ENCODE measurements at places on chromosomes 12 and 14.

DNA sequence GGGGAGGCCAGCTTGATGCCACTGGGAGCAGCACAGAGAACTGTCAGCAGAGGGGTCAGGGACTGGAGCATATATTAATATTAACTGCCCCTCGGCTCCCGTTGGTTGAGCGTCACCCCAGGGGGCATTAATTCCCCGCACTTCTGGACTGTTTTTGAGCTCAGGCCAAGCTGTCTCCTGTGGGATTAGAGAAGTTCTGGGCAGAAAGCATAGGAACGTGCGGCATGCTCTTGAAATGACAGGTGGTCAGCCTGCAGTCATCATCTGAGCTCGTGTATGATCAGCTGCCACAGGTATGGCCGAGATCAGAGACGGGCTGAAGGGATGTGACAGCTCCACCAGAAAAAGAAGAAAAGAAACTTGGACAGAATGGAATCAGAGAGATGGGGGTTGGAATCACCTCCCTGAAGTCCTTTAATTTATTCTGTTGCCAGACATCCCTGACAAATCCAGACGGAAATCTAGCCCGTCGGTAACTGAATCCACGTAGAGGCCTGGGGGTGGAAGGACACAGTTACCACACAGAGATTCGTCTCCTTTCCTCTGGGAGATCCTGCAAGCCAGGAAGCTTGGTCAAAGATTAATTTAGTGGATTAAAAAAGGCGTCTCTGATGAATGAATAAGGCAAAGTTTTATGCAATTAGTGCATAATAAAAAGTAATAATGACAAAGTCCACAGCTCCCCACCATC lies 23.6 kb downstream of the NR1H4 start:
- no peak for DNase-seq

GRCh38 chr12:120481022-120481767 lies 11.6 kb upstream of the SRSF9 start:
- DNase-seq = no peak

GRCh38 chr12:40164034-40164433 lies 58.2 kb upstream of the SLC2A13 start:
- no peak for DNase-seq

- no peak for DNase-seq
Measured at GRCh38 chr14:75697386-75697785, 36.3 kb downstream of the TTLL5 start.

DNA sequence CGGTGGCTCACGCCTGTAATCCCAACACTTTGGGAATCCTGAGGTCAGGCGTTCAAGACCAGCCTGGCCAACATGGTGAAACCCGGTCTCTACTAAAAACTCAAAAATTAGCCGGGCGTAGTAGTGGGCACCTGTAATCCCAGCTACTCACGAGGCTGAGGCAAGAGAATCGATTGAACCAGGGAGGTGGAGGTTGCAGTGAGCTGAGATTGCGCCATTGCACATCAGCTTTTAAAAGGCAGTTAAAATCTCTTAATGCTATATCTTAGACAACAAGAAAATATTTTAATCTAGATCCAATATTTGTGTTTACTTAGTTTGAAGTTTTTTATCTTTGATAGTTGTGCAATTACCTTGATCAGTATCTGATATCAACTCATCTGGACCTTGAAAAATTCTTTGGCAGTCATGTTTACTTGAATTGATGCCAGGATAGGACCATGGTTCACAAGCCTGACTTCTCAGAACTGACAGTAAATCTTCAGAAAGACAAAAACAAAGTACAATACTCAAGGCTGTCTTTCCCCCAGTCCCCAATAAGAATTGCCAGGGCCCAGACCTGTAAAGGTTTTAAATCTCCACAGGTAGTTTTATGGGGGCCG lies 135.0 kb upstream of the AEBP2 start:
- no peak for DNase-seq

GRCh38 chr12:75289753-75290152 lies 40.4 kb downstream of the CAPS2 start:
- no peak for DNase-seq

- DNase-seq = no peak
Measured at GRCh38 chr12:113461666-113462065, 10.0 kb downstream of the LHX5 start.

DNA sequence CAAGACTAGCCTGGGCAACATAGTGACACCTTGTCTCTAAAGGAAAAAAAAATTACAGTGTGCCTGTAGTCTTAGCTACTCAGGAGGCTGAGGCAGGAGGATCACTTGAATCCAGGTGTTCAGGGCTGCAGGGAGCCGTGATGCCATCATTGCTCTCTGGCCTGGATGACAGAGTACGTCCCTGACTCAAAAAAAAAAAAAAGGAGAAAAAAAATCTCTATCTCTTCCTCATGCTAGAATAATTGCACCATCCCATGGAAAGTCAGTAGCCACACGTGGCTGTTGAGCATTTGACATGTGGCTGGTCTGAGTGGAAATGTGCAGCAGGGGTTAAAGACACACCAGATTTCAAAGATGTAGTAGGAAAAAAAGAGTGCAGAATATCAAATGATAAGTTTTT lies 3.8 kb downstream of the RILPL1 start:
- no peak for DNase-seq

- no peak for DNase-seq
Measured at GRCh38 chr14:69246331-69246730, 13.6 kb upstream of the GALNT16 start.

DNA sequence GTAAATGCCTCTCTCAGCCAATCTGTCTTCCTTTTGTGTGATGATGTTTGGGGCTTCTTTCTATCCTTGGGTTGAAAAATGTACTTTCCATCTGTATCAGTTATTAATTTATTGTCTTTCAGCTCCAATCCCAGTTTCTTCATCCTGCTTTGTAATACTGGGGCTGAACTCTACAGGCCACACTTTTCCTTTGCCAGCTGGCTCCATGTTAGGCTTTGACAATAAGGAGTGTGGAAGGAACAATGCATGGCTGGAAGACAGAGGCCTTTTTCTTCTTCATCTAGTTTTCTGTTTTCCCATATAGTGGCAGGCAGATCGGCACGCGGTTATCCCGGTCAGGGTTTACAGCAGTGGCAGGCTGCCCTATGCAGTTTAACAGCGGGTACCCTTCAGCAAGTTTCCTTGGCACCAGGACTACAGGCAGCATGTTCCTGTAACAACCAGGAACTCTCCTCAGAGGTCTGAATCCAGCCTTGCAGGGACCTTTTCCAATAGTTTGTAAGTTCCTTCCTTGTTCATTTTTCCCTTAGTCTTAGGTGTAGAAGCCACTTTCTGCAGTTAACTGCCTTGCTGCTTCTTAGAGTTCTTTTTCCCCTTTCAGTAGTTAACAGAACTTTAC lies 38.5 kb upstream of the CRACR2A start:
- no peak for DNase-seq

- DNase-seq = no peak
Measured at GRCh38 chr14:103250874-103251273, 83.2 kb upstream of the EIF5 start.

DNA sequence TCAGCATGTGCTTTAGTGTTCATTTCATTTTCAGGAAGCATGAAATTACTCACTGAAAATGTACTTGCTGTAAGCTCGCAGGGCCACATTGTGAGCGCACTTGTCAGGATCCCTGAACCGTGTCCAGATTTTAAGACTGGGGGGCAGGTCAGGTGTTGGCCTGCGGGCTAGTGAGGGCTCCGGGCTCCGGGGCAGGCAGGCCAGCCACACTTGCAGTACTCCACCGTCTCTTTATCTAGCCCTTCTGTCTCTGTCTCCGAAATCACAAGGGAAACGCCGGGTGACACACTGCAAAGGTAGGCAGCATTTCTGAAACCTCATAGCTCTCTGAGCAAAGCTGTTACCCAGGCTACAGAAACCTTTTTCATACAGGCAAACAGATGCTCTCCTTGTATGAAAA lies 98.7 kb downstream of the EML1 start:
- DNase-seq = no peak

- no peak for DNase-seq
Measured at GRCh38 chr14:93301821-93302447, 30.9 kb downstream of the BTBD7 start.

GRCh38 chr14:88559852-88560251 lies 3.0 kb upstream of the ZC3H14 start:
- no peak for DNase-seq

DNA sequence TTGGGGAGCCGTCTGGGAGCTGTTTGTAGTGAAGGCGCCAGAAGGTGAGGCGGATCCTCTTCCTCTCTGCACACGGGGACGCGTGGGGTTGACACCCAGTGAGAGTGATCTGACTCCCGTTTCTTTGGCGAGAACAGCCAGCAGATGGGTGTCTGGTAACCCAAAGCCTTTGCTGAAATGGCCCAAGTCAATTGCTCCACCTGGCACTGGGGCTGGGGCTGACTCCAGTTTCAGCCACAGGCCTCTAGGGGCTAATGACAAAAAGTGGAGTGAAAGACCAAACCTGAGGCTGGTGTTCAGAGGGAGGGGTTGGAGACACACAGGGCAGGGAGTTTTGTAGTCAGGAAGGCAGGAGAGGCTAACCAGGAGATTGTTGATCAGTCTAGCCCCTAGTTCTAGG lies 87.0 kb downstream of the FRMD6 start:
- DNase-seq = no peak
